Activated CD4-positive, alpha-beta T cell treated with anti-CD3 and anti-CD28 coated beads for 36 hours (primary cell): ENCODE measurements at places on chromosomes 5 and 9. TPM values are rescaled to one million over a fixed set of nuclear protein-coding genes. Genes with fewer than 3 reads are reported as not detected.
A peak's percentile ranks its signal among the peaks of the same experiment; 100 is the strongest.

- no peaks in the 10 kb centered on the region for H3K4me1 ChIP-seq
- no peaks in the 10 kb centered on the region for H3K27me3 ChIP-seq
- no peak for DNase-seq
- H3K36me3 ChIP-seq: no peaks in the 10 kb centered on the region
Observed at GRCh38 chr5:76754668-76755078, 38.7 kb downstream of the F2R start.

Gene PCDHGA5
- total RNA-seq: 0.09 TPM

- peaks cover 2% of the 10 kb centered on the region for H3K27me3 ChIP-seq
- no peaks in the 10 kb centered on the region for H3K36me3 ChIP-seq
- H3K4me3 ChIP-seq: no peak overlapping the region
- H3K27ac ChIP-seq: no peak overlapping the region
- no peaks in the 10 kb centered on the region for H3K4me1 ChIP-seq
Observed at GRCh38 chr9:14183001-14183400, 130.9 kb downstream of the NFIB start.

GRCh38 chr9:114174876-114175771, 19.8 kb downstream of the COL27A1 start:
- no peaks in the 10 kb centered on the region for H3K4me1 ChIP-seq
- no peak overlapping the region for H3K27ac ChIP-seq
- no peak for DNase-seq

DNA sequence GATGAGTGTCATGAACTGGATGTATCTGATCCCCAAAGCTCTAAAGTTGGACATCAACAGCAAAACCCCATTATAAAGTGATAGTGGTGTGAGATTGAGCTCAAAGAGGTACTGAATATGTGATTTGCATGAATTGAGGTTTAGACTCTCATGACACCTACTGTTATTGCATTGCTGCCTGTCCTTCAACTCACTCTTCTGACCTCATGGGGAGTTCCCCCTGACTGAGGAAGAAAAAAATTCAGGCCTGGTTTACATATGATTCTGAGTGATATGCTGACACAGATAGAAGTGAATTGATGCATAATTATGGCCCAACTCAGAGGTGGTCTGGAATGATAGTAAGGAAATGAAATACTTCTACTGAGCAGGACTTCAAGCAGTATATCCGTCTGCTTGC, 76.2 kb upstream of the CHD1 start:
- H3K27me3 ChIP-seq: no peaks in the 10 kb centered on the region
- H3K27ac ChIP-seq: no peak overlapping the region
- DNase-seq: peak; percentile 34
- H3K36me3 ChIP-seq: no peaks in the 10 kb centered on the region

DNA sequence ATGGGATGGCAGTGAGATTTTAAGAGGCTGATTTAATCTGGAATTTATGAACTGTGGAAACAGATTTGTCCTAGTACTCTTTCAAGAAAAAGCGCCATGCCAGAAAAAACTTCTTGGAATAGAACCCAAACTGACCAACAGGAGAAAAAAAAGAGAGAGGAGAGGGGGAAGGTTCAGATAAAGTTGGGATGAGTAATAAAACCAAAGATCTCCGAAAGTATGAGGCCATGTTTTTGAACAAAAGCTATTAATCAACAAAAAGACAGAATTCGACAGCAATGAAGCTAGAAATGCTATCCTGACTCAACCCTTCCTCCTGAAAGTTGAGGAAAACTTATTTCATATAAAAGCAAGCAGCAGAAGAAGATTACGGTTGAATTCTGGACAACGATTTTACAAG, 135.5 kb downstream of the CEMIP2 start:
- H3K27me3 ChIP-seq: peaks cover 2% of the 10 kb centered on the region
- H3K27ac ChIP-seq: no peak overlapping the region
- no peaks in the 10 kb centered on the region for H3K36me3 ChIP-seq
- no peak overlapping the region for H3K4me3 ChIP-seq
- no peak for DNase-seq

DNA sequence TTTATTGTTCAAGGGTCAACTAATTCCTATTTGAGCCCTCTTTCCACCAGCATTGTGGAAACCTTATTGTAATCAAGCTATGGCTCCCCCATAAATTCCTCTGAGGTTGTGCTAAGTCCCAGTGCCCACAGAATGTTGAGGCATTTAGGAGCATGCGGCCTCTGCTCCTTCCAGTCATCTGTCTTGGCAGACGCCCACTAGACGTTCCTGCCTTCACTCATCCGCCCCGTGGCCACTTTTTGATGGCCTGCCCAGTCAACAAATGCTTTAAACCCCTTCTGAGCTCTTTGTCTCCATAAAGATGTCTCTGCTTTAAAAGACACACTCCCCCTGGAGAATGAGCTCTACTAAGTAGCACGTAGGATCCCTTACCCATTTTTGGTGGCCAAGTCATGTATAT, 104.7 kb downstream of the GAS1 start:
- no peak overlapping the region for H3K4me3 ChIP-seq
- no peak for DNase-seq
- peaks cover 7% of the 10 kb centered on the region for H3K27me3 ChIP-seq
- no peaks in the 10 kb centered on the region for H3K36me3 ChIP-seq
- H3K27ac ChIP-seq: no peak overlapping the region
- H3K4me1 ChIP-seq: no peaks in the 10 kb centered on the region

Gene AHRR
- 15.1 TPM for total RNA-seq

Gene C5orf63
- total RNA-seq: 12.0 TPM

GRCh38 chr9:122370303-122370702, 521 bp upstream of the PTGS1 start:
- no peaks in the 10 kb centered on the region for H3K36me3 ChIP-seq
- no peak overlapping the region for H3K27ac ChIP-seq
- no peak for DNase-seq
- H3K4me1 ChIP-seq: peaks cover 9% of the 10 kb centered on the region
- H3K27me3 ChIP-seq: peaks cover 27% of the 10 kb centered on the region

DNA sequence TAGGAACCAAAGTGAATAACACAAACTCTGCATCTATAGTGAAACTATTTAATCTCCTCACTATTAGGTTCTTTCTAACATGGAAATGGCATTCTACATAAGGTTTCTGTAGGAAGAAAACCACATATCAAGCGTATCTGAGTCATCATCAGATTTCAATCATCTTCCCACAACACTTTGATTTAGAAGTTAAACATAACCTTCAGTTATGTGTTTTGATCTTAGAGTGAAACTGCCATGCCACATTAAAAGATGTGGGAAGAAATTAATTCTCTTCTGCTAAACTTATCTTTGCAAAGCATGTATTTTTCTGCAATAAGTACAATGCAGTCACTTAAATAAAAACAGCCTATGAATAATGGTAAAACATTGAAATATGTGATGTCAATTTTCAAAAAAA, 55.0 kb downstream of the MEF2C start:
- no peaks in the 10 kb centered on the region for H3K36me3 ChIP-seq
- no peak overlapping the region for H3K4me3 ChIP-seq
- peaks cover 25% of the 10 kb centered on the region for H3K27me3 ChIP-seq
- no peak for DNase-seq
- peaks cover 48% of the 10 kb centered on the region for H3K4me1 ChIP-seq

DNA sequence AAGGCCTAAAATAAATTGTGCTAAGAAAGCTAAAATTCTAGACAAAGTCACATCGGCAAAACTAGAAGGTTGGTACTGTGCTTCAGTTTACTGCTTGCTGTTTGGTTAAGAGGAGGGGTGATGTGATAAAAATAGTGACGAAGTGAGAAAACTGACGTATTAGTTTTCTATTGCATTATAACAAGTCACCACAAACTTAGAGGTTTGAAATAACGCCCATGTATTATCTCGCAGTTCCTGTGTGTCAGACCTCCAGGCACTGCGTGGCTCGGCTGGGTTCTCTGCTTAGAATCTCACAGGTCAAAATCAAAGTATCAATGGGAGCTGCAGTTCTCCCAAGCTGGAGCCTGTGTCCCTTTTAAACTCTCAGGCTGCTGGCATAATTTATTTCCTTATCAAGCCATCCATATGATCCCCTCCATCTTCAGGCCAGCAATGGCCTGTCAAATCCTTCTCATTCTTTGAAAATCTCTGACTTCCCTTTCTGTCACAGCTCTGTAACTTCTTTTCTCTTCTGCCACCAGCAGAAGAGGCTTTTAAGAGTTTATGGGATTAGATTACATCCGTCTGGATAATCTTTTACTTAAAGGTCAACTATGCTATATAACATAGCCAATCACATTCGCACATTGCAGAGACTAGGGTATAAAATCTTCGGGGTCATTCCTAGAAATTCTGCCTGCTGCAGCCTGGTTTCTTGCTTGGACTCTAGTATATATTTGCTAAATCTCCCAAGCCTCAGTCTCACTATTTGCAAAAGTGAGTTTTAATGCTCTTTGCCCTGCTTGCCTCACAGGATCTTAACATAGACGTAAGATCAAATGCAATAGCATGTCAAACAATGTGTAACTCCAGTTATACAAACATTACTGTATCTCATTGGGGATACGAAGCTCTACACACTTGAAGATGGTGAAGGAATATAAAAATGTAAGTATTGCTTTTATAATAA, 104.0 kb upstream of the CDKN2B start:
- H3K27me3 ChIP-seq: peaks cover 27% of the 10 kb centered on the region
- H3K4me1 ChIP-seq: no peaks in the 10 kb centered on the region

Gene PIP5KL1
- total RNA-seq: 1.9 TPM

DNA sequence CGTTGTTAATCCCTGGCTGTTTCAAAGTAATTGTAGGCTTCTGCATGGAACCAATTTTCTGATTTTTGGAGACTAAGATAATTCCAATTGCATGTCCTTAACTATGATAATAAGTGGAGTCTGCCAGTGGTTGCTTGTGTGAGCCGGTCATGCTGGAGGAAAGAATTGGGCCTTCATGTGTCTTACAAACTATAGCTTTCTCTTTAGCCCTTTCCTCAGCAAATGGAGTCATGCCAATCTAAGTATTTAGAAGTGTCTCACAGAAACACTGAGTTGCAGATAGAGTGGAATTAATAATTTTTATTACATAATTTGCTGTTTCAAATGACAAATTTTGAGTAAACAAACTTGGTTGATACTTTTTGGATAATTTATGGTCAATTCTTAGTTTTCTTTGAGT, 200.4 kb downstream of the FBXL7 start:
- H3K4me3 ChIP-seq: no peak overlapping the region
- H3K27me3 ChIP-seq: no peaks in the 10 kb centered on the region

DNA sequence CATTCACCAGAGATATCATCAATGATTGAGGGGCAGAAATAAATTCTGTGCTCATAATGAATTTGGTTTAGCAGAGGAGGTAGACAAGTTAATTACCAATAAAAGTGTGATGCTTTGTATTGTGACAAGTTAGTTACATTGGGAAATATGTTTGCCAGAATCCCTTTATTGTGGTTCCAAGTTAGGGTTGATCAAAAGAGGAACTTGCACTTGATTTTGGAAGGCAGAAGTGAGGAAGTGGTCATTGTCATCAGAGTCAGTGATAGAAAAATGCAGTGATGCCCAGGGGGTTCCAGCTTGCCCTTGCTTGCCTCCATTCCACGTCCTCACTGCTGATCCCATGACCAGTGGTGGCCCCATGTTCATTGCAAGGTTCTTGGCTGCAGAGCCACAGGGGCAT, 69.7 kb downstream of the SVEP1 start:
- no peaks in the 10 kb centered on the region for H3K36me3 ChIP-seq
- H3K4me1 ChIP-seq: no peaks in the 10 kb centered on the region
- H3K27ac ChIP-seq: no peak overlapping the region
- no peak overlapping the region for H3K4me3 ChIP-seq
- H3K27me3 ChIP-seq: peaks cover 6% of the 10 kb centered on the region
- DNase-seq: no peak

DNA sequence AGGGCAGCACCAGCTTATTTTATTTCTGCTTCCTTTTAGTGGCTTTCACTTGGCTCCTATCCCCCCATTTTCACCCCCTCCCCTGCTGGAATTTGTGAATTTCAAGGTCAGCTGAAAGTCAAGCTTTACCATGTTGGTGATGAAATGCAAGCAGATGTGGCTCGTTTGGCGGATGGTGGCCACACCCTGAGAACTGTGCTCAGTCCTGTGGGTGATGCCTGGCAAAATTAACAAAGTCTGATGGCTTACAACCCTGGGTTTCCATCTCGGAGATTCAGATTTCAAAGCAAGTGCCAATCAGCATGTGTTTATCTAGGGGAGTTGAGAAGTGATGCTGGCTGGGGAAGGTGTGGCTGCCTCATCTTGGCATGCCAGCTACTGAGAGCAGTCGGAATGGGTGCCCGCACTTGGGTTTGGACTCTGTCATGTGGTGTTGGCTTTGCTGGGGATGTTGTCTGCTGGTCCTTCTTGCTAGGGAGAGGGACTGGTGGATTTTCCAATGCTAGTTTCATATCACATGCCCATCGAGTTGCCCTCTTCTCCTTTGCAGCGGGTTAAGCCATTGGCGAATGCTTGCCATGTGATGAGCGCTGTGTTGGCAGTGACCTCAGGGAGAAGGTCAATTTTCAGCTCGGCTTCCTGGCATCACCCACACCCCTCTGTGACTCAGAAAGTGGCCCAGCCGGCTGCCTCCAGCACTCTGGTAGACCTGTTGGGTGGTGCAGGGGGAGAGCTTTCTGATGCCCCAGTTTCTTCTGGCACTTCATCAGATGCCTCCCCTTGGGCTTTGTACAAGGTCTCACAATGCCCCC, 77.0 kb upstream of the PITX1 start:
- DNase-seq: no peak
- H3K4me3 ChIP-seq: no peak overlapping the region
- H3K27me3 ChIP-seq: peaks cover 2% of the 10 kb centered on the region
- no peak overlapping the region for H3K27ac ChIP-seq
- no peaks in the 10 kb centered on the region for H3K36me3 ChIP-seq
- peaks cover 3% of the 10 kb centered on the region for H3K4me1 ChIP-seq

DNA sequence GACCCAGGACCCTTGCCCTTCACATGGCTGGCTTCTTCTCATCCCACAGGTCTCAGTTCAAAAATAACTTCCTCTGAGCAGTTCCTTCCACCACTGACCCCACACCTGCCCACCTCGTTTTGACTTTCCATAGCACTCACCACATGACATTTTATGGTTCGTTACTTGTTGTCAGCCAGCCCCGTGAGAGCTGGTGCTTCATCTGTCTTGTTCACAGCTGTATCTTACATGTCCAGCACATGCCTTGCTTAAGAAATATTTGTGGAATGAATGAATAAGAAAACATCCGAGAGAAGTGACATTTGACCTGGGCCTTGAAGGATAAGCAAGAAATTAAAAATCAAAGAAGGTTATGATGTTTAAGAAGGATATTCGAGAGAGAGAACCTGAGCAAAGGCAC, 193.9 kb downstream of the RFK start:
- H3K36me3 ChIP-seq: no peaks in the 10 kb centered on the region
- H3K4me3 ChIP-seq: no peak overlapping the region
- DNase-seq: no peak
- peaks cover 3% of the 10 kb centered on the region for H3K27me3 ChIP-seq

Gene PCDHGA1
- 0.05 TPM for total RNA-seq
